Stimulated activated CD8-positive, alpha-beta memory T cell treated with anti-CD3 and anti-CD28 coated beads, Interleukin-15, amount 100 ng/mL, for 4 hours (primary cell): ENCODE measurements at places on chromosomes 11 and 22.

GRCh38 chr11:33734441-33735270, 1.6 kb downstream of the CD59 start:
- no peak for DNase-seq

DNA sequence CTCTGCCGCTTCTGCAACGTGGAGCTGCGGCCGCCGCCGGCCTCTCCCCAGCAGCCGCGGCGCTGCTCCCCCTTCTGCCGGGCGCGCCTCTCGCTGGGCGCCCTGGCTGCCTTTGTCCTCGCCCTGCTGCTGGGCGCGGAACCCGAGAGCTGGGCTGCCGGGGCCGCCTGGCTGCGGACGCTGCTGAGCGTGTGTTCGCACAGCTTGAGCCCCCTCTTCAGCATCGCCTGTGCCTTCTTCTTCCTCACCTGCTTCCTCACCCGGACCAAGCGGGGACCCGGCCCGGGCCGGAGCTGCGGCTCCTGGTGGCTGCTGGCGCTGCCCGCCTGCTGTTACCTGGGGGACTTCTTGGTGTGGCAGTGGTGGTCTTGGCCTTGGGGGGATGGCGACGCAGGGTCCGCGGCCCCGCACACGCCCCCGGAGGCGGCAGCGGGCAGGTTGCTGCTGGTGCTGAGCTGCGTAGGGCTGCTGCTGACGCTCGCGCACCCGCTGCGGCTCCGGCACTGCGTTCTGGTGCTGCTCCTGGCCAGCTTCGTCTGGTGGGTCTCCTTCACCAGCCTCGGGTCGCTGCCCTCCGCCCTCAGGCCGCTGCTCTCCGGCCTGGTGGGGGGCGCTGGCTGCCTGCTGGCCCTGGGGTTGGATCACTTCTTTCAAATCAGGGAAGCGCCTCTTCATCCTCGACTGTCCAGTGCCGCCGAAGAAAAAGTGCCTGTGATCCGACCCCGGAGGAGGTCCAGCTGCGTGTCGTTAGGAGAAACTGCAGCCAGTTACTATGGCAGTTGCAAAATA, 816 bp downstream of the PDE3B start:
- peak; percentile 11 for DNase-seq

DNA sequence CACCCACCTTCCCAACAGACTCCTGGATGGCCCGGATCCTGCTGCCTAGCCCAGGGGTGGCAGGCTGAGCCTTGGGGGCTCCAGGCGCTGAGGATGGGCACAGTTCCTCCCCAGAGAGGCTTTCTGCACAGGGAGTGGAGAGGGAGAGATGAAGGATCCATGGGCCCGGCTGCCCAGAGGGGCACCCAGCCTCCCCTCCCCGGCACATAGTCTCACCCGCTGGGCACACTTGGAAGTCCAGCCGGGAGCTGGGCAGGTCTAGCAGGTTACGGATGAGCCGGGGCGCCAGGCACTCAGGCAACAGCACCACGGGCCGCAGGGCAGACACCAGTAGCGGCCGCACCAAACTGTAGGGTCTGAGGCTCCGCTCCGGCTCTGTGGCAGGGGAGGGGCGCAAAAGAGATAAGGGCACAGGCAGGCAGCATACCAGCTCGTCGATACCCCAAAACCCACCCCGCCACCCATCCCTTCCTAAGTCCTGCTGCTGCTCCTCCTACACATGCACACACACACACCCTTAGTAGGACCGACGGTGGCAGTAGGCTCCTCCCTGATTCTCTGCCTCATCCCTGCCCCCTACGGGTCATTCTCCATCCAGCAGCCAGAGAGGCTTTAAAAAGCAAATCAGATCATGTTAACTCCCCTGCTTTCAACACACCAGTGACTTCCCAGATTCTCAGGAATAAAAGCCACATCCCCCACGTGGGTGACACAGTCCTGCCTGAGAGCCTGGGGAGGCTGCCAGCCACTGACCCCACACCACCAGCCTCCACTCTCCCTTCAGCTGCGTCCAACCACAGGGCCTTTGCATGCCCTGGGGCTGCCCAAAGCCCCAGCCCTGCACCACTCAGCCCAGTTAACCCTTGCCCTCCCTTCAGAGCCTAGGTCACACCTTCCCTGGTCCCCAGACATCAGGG, 6.5 kb upstream of the MFNG start:
- no peak for DNase-seq

GRCh38 chr11:68505596-68505995, 45.0 kb downstream of the PPP6R3 start:
- DNase-seq, result no peak

GRCh38 chr11:65298655-65299179, 15.9 kb upstream of the CDC42EP2 start:
- no peak for DNase-seq

GRCh38 chr22:43128116-43128515, 15.1 kb downstream of the MCAT start:
- no peak for DNase-seq

GRCh38 chr22:24875862-24876506, 70.0 kb downstream of the SGSM1 start:
- no peak for DNase-seq

GRCh38 chr22:45426387-45426786, 12.9 kb downstream of the RIBC2 start:
- DNase-seq, result no peak

DNA sequence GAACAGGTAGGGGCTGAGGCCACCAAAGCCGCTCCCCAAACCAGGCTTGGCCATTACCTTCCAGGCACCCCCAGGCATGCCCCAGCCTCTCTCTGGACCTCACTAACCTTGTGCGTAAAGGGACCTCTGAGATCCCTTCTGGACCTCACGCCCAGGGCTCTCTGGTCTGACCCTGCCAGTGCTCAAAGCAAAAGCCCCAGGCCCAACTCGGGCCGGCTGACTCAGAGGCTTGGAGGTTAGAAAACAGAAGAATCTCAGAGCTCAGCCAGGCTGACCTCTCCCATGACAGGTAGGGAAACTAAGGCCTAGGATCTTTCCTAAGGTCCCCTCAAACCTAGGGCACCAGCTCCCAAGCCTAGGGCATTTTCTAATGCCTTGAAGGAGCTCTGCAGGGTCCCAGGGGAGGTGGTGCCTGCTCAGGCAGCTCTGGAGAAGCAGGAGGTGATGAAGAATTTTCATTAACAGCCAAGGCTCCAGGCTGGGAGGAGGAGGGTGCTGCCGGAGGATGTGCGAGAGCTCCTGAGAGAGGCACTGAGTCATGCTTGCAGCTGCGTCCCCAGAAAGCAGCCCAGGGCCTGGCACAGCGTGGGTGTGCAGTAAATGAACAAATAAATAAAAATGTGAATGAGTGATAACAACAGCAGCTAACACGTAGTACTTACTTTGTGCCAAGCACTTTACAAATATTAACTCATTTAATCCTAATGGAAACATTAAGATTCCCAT, 25.6 kb downstream of the ARRB1 start:
- peak; percentile 42 for DNase-seq

- DNase-seq, result no peak
Measured at GRCh38 chr11:81874635-81875034, 859.0 kb downstream of the FAM181B start.

- DNase-seq, result no peak
Measured at GRCh38 chr22:39236321-39237317, 8.2 kb downstream of the PDGFB start.
